ENCODE measurements at places on chromosomes 11 and 22. TPM values are rescaled to one million over a fixed set of nuclear protein-coding genes. Genes with fewer than 3 reads are reported as not detected.

DNA sequence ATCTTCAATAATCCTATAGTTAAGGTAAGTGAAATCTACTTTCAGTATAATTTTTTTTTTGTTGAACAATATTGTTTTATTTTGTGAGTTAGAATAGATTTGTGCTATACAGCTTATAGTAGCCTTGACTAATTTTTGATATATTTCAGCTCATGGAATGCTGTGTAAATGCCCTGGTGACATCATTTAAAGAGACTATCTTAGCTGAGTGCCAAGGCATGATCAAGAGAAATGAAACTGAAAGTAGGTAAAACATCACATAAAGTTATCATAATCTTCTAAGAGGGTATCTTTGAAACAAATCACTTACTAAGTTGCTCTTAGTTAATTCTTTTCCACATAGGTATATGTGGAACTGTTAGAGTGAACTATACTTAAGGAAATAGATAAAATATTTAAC, 51.4 kb upstream of the ACAT1 start:
- DNase-seq = no peak
- H3K4me3 ChIP-seq = no peak overlapping the region
- H3K4me1 ChIP-seq = no peaks in the 10 kb centered on the region
- H3K36me3 ChIP-seq = peaks cover 5% of the 10 kb centered on the region
- H3K27me3 ChIP-seq = no peaks in the 10 kb centered on the region

GRCh38 chr11:40597546-40598113, 861.8 kb downstream of the LRRC4C start:
- H3K4me1 ChIP-seq = no peaks in the 10 kb centered on the region
- H3K27ac ChIP-seq = no peak overlapping the region
- no peak overlapping the region for H3K4me3 ChIP-seq
- no peaks in the 10 kb centered on the region for H3K36me3 ChIP-seq

GRCh38 chr22:35197886-35198285, 59.4 kb upstream of the HMGXB4 start:
- no peak for DNase-seq
- H3K27me3 ChIP-seq = peaks cover 10% of the 10 kb centered on the region
- H3K4me3 ChIP-seq = no peak overlapping the region
- H3K36me3 ChIP-seq = no peaks in the 10 kb centered on the region
- H3K4me1 ChIP-seq = no peaks in the 10 kb centered on the region

Gene GGTLC2
- 0.80 TPM for total RNA-seq

Gene CFAP300
- total RNA-seq = 16.7 TPM

- H3K4me3 ChIP-seq = no peak overlapping the region
- no peaks in the 10 kb centered on the region for H3K36me3 ChIP-seq
- H3K27ac ChIP-seq = no peak overlapping the region
- no peak for DNase-seq
These were observed 119.8 kb downstream of the MPPED1 start for GRCh38 chr22:43531651-43532050.

Gene SCGB2A2
- not detected for total RNA-seq

Gene ANO5
- total RNA-seq = 2.8 TPM

Gene CARD18
- total RNA-seq = not detected
